ENCODE measurements at places on chromosomes 5 and 9.
A peak's percentile ranks its signal among the peaks of the same experiment; 100 is the strongest.

GRCh38 chr5:73954381-73954780 lies 328.4 kb downstream of the ARHGEF28 start:
- DNase-seq: no peak

- DNase-seq: no peak
Measured at GRCh38 chr9:690517-691111, 150.9 kb upstream of the DMRT1 start.

DNA sequence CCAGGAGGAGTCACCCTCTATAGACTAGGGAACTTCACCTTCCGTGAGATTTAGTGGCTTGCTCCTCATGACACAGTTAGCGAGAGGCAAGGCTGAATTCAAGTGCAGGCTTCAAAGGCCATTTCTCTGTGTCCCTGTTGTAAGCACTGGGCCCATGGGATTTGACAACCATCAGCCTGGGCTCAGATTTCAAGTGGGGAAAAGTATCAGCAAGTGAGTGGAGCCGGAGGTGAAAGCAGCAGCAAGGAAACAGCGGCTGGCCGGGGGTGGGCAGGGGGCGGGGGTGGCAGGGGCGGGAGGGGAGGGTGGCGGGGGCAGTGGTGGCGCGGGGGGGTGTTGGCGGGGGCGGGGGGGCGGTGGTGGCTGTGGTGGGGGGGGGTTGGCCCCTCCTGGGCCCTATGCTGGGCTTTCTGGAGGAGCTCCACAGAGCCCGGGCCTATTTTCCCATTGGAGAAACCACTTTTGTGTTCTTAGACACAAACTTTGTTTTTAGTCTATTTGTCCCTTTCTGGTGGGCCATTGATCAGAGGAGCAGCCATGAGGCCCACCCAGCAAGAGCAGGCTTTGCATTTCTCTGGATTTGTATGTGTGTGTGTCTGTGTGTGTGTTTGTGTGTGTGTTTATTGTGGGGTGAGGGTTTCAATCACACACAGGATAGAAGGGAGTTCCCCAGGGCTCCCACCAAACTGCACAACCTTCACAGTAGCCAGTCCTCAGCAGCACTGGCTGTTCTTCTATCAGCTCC lies 165.4 kb upstream of the RAI14 start:
- DNase-seq: no peak

DNA sequence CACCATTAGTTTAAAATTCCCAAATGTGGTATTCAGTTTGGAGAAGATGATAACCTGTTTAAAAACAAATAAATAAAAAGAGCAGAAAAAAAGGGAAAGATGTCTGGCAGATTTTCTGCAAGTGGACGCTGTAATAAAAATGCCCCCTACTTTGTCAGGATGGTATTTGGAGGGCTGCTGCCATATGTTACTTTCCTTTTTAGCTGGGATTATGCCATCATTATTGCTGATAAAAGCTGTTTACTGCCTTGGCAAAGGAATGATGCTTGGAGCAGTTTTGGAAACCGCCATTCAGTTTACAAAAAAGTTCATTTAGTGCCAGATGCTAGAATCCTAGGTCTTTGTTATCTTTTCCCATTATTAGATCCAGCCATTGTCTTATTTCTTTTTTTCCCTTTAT lies 104.8 kb downstream of the PBX3 start:
- DNase-seq: no peak

- DNase-seq: no peak
Measured at GRCh38 chr9:76369583-76369982, 24.6 kb downstream of the RFK start.

DNA sequence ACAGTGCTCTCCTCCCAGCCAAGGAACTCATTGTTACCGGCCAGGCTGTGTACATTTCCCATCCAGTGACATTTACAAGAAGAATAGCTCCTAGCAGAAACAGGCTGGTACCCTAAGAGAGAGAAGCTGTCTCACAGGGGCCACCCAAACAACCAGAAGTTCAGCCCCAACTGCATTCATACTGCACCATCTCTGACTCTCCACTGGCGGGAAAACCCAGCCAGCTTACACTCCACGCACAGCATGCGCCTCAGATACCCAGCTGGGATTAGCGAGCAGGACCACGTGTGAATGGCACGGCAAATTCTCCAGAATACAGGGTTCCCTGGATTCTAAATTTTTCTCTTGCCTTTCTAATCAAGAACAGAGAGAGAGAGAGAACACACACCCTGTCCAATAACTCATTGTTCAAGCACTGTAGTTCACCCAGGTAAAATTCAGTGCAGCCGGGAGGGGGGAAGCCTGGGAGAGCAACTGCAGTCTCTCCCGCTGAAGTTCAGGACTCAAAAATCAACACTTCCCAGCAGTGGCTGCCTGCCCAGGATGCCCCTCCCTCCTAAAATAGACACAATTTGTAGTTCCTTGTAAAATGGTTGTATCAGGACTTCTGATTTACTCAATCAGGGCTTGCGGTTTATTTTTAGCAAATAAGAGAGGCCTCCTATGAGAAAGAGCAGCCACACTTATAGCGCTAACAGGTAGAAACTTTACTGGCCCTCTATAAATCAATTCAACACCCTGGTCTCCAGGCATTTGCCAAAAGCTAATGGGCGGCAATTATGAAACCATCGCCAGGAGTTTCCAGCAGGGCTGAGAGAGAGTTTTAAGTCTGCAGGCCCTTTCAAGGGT lies 2.2 kb downstream of the COL23A1 start:
- no peak for DNase-seq

- DNase-seq: no peak
Measured at GRCh38 chr5:147547730-147548129, 37.9 kb upstream of the DPYSL3 start.

GRCh38 chr5:58582019-58582802 lies 664 bp upstream of the RAB3C start:
- no peak for DNase-seq

DNA sequence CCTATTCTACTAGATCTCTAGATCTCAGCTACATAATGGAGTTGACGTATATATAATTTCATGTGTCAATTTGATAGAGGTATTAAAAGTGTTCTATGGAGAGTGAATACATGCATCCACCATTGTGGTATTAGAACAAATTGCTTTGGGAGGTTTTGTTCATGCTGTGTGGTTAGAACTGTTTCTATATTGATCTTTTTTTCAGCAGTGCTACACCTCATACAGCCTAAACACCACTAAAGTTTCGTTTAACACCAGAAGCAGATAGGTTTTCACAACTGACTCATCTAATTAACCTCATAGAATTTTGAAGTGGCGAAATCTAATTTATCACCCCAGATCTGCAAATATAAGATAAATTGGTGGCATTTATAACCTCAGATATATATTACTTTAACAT lies 269.4 kb upstream of the SEMA6A start:
- DNase-seq: no peak

DNA sequence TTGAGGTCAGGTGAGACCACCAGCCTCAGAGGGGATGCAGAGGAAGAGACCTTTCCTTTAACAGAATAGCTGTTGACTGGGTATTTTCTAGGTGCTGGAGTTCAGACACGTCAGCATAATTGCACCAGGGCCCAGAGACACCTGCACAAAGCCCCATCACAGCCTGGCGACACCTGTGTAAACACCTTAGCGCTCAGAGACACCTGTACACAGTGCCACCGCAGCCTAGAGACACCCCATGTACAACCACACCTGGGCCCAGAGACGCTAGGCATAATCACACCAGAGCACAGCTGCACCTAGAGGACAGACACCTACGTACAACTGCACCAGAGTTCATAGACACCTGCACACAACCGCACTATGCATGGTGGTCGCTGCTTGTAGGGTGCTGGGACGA lies 1.0 kb downstream of the TRIP13 start:
- no peak for DNase-seq

DNA sequence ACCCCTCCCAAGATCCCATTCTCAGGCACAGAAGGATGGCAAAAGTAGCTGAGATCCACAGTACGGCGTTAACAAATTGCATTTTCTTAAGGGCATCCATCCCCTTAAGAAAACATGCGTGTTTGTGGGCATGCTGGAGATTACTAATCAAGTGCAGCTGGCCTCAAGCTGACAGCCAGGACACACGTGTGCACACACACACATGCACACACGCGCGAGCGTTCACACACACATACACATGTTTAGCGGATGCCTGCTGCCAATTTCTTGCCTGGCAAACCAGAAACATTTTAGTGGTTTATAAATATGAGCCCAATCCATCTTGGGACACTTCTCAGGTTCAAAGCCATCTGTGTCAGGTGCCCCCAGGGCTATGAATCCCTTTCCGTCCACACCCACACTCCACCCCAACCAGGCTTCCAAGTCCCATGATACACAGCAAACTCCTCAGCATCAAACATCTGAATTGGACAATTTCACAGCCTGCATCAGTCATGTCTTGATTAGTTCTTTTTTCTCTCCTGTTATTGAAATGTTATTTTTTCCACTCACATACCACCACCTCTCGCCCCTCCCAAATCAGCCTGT lies 23.5 kb upstream of the SMIM23 start:
- no peak for DNase-seq

GRCh38 chr5:15609076-15609725 lies 109.2 kb downstream of the FBXL7 start:
- no peak for DNase-seq

GRCh38 chr9:87588339-87588738 lies 90.7 kb downstream of the DAPK1 start:
- DNase-seq: no peak

DNA sequence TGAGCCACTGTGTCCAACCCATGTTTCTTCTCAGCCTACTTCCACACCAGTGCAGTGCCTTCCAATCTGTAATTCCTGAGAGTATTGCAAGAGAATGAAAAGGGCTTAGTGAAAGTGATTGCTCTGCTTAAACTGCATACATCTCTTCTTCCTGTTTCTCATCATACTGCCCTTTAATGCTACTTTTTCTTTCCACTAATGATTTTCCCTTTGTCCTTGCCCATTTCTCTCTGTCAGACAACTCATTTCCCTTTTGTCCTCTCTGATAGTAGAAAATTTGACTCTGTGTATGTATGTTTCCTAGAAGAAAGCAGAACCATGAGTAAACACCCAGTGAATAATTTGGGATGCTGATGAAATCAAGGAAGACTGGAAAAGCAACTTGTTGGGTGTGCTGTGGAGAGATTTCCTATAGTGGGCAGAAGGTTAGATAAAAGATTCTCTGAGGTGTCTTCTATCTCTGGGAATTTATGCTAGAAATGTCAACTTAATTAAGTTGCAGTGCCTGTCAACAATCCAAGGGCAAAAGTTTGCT lies 102.2 kb upstream of the CHD1 start:
- no peak for DNase-seq

DNA sequence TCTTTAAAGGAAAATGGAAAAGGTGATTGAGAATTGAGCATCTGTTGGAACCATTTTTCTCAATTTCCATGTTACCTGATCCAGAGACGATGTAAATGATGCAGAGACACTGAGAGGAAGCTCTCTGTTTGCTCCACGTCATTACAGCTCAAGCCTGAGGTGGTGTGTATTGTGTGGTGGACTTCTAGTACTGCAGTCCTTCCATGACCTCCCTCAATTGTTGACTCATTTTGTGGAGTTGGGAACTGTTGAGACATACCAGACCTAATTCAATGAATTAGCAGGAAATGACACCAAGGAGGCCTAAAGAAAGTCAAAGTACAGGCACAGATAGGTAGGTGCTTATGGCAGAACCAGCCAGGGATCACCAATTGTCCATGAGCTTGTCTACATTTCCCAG lies 15.6 kb upstream of the LVRN start:
- DNase-seq: no peak

- no peak for DNase-seq
Measured at GRCh38 chr9:15693701-15694100, 140.9 kb downstream of the CCDC171 start.

- no peak for DNase-seq
Measured at GRCh38 chr5:169083394-169084018, 217.4 kb downstream of the SLIT3 start.

DNA sequence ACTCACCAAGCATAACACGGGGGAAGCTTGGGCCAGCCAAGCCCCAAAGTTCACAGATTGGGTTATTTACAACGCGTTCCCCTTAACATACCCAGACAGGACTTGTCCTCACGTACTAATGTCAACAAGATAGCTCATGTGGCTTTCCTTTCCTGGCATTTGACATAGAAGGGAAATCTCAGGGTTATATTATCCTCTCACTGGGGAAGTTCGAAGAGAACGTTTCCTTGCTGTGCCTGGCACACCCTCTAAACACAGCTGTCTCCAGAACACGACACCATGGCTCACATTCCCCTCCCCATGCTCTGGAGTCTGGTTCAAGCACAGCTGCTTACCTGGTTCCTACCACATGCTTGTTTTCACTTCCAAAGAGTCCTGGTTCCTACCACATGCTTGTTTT lies 46.8 kb upstream of the OTULINL start:
- no peak for DNase-seq

GRCh38 chr9:35508069-35508468 lies 18.2 kb downstream of the RUSC2 start:
- DNase-seq: no peak

DNA sequence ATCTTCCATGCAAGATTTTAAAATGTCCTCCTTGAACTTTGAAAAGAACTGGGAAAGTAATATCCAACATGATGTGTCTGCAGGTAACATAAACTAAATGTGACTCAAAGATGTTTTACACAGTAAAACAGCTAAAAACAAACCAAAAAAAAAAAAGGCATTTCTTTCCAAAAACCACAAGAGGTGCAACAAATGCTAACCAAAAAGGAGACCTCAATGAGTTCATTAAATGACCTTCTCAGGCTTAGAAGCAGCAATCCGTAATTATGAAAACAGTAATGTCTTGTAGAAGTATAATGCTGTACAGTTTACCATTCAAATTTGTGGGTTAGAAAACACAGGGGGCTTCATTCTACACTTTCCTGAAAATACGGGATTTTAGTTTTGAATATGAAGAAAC lies 2.5 kb downstream of the RNF145 start:
- DNase-seq: no peak

GRCh38 chr9:95848764-95849163 lies 26.7 kb upstream of the ERCC6L2 start:
- DNase-seq: no peak

GRCh38 chr5:82439750-82440445 lies 161.7 kb upstream of the RPS23 start:
- no peak for DNase-seq

DNA sequence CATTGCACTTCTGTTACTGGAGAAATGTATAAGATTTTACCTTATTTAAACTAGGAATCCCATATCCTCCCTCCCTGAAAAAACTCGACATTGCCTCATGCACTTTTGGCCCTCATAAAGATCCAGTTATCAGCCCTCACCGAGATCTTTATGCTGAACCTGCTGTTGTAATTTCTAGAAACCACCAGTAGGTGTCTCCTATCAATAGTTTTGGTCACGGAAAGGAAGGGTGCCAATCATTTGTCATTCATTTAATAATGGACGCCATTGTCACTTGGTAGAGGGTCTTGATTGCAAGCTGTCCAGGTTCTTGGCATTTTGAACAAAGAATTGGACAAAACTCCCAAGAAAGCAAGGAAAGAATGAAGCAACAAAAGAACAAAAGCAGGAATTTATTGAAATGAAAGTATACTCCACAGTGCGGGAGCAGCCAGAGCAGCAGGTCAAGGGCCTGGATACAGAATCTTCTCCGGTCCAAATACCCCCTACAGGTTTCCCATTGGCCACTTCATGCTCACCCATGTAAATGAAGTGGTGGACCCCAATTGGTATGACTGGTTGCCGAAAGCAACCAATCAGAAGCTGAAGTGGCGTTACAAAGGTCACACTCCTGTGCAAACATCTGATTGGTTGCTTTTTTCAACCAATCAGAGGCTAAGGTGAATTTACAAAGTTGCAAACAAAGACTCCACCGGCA lies 524.3 kb downstream of the PSAT1 start:
- peak; percentile 20 for DNase-seq
